ENCODE measurements at places on chromosomes 3 and 15. TPM values are rescaled to one million over a fixed set of nuclear protein-coding genes. Genes with fewer than 3 reads are reported as not detected.

Gene SV2B
- not detected for total RNA-seq

Gene HRG
- total RNA-seq: not detected

Gene PRSS50
- 4.1 TPM for total RNA-seq

- no peaks in the 10 kb centered on the region for H3K27me3 ChIP-seq
- no peaks in the 10 kb centered on the region for H3K36me3 ChIP-seq
- H3K4me1 ChIP-seq: peaks cover 9% of the 10 kb centered on the region
- H3K4me3 ChIP-seq: no peak overlapping the region
Observed at GRCh38 chr15:81097116-81097889, 36.8 kb upstream of the CFAP161 start.

- no peak overlapping the region for H3K27ac ChIP-seq
- no peak for DNase-seq
- H3K4me1 ChIP-seq: peaks cover 3% of the 10 kb centered on the region
- no peaks in the 10 kb centered on the region for H3K27me3 ChIP-seq
Observed at GRCh38 chr3:174337227-174337626, 521.9 kb upstream of the NAALADL2 start.

- peak overlapping the region; percentile 57 for H3K27ac ChIP-seq
- H3K27me3 ChIP-seq: no peaks in the 10 kb centered on the region
- H3K36me3 ChIP-seq: peaks cover 37% of the 10 kb centered on the region
- no peak for DNase-seq
Observed at GRCh38 chr3:55476515-55476914, 10.6 kb downstream of the WNT5A start.

DNA sequence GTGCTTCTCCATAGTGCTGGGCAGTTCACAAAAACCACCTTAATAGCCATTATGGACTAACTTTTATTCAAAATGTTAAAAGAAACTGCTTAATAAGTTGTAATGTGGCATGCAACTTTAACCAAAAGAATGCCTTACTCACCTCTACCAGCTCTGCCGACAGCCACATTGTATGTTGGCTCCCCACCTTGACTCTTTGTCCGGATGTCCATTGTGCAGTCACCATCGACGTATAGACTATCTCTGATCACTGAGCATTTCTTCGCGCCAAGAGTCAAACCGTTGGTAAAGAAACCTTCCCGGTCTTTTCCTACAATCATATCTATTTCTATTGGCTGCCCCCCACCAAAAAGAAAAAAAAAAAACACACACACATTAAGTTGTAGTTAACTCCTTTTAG lies 2.5 kb downstream of the PFN2 start:
- H3K4me3 ChIP-seq: peak overlapping the region; percentile 79
- H3K27ac ChIP-seq: peak overlapping the region; percentile 89
- peaks cover 10% of the 10 kb centered on the region for H3K36me3 ChIP-seq

DNA sequence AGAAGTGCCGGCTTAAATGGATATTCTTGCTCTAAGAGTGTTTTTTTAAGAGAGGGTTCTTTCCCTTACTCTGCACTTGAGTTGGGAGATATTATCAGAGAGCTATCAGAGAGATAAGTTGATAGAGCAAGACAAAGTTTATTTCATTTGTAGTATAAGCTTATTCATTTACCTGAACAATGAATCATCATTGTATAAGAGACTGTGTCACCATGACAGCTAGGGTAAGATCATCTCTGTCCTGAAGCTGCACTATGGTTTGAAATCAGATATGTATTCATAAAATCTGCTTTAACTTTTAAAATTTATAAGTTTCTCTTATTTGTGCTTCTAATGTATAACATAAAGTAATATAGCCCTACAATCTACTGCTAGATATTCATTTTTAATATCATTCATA lies 128.1 kb upstream of the ARL6 start:
- no peak overlapping the region for H3K27ac ChIP-seq
- H3K36me3 ChIP-seq: no peaks in the 10 kb centered on the region
- no peak for DNase-seq
- H3K27me3 ChIP-seq: no peaks in the 10 kb centered on the region

DNA sequence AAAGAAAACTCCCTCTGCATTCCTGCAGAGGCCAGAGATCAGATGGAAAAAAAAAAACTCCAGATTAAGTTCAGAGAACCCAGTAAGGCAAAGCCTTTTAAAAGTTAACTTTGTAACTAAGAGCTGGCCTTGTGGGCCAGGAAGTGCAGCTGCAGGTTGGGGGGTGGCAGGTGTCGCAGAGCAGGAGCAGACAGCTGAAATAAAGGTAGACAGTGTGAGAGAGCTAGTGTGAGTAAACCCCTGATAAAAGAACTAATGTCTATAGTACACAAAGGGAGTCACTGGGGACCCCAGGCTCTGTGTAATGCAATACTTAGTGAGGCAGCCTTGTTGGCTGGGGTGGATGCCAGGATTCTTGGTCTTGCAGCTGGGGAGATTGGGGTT lies 42.1 kb downstream of the PPCDC start:
- no peaks in the 10 kb centered on the region for H3K27me3 ChIP-seq
- H3K4me1 ChIP-seq: peaks cover 9% of the 10 kb centered on the region
- H3K4me3 ChIP-seq: no peak overlapping the region
- peak overlapping the region; percentile 91 for H3K27ac ChIP-seq

Data from cardiac muscle cell (in vitro differentiated cells and primary cell).